ENCODE measurements at places on chromosomes 13 and 19.
A peak's percentile ranks its signal among the peaks of the same experiment; 100 is the strongest.

- no peaks in the 10 kb centered on the region for H3K36me3 ChIP-seq
- H3K4me1 ChIP-seq: no peaks in the 10 kb centered on the region
- H3K27ac ChIP-seq: no peak overlapping the region
- no peak for DNase-seq
Measured at GRCh38 chr13:44320611-44321010, 53.0 kb upstream of the SERP2 start.

DNA sequence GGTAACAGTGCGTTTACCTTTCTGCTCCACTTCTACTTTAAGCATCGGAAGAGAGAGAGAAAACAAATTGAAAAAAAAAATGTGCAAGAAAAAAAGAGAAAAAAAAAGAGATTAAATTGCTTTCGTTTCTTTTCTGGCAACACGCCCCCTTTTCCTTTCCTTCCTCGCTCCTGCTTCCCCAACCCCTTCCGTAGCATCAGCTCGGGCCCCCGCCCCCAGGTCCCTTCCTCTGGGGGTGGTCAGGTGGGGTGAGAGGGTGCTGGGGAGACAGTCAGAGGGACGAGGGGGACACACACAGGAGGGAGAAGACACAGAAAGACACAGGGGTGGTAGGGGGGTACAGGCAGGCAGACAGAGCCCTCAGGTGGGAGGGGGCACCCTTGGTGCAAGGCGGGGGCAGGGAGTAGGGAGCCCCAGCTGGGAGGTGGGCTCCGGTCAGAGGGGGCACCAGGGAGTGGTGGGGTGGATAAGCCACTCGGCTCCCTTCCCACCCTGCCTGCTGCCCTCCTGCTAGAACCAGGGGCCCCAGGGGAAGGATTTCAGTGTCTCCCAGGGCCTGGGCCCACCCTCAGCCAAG lies 30.7 kb upstream of the ASF1B start:
- H3K4me1 ChIP-seq: peaks cover 29% of the 10 kb centered on the region
- no peaks in the 10 kb centered on the region for H3K27me3 ChIP-seq
- H3K36me3 ChIP-seq: peaks cover 11% of the 10 kb centered on the region
- peak overlapping the region; percentile 88 for H3K27ac ChIP-seq
- peak overlapping the region; percentile 78 for H3K4me3 ChIP-seq

- no peak for DNase-seq
- peaks cover 15% of the 10 kb centered on the region for H3K4me1 ChIP-seq
- H3K4me3 ChIP-seq: peak overlapping the region; percentile 39
- H3K27ac ChIP-seq: peak overlapping the region; percentile 86
Measured at GRCh38 chr13:42329239-42329638, 57.3 kb downstream of the AKAP11 start.

- H3K27me3 ChIP-seq: no peaks in the 10 kb centered on the region
- DNase-seq: no peak
- peaks cover 45% of the 10 kb centered on the region for H3K4me1 ChIP-seq
- H3K36me3 ChIP-seq: peaks cover 14% of the 10 kb centered on the region
- H3K27ac ChIP-seq: peak overlapping the region; percentile 11
Measured at GRCh38 chr19:6769006-6769619, 1.9 kb upstream of the SH2D3A start.

DNA sequence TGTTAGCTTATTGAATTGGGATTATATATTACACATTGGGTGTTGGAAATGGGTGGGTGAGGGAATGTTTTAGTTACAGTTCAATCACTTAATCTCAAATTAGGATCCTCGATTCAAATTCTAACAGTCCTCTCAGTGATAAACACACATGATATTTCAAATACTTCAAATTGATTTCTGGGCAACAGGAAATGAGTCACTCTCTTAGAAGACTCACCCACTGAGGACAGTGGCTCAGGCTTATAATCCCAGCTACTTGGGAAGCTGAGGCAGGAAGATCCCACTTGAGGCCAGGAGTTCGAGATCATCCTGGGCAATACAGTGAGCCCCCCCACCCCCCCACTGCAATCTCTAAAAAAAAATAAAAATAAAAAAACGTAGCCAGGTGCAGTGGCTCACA lies 435.3 kb downstream of the KLF12 start:
- H3K4me3 ChIP-seq: no peak overlapping the region
- DNase-seq: no peak
- H3K36me3 ChIP-seq: peaks cover 50% of the 10 kb centered on the region
- peaks cover 18% of the 10 kb centered on the region for H3K4me1 ChIP-seq

- H3K27me3 ChIP-seq: peaks cover 26% of the 10 kb centered on the region
- DNase-seq: no peak
- no peaks in the 10 kb centered on the region for H3K4me1 ChIP-seq
- no peak overlapping the region for H3K4me3 ChIP-seq
- H3K36me3 ChIP-seq: no peaks in the 10 kb centered on the region
Measured at GRCh38 chr13:73370066-73370465, 311.3 kb downstream of the KLF5 start.

DNA sequence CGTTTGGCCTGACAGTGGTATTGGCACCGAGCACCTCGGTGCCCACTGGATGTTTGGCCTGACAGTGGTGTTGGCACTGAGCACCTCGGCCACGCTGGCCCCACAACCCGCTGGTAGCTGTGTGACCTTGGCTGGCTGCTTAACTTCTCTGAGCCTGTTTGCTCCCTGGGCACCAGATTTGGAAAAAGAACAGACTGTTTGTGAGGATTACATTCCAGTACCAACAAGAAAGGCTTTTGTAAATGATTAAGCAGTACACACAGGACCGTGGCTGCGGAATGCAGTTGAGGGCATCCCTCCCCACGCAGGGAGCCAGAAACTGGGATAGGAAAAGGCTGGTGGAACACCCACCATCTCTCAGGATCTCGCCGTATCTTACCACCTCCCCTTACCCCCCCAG lies 31.9 kb downstream of the SLC25A42 start:
- H3K4me3 ChIP-seq: no peak overlapping the region
- no peak overlapping the region for H3K27ac ChIP-seq
- peaks cover 6% of the 10 kb centered on the region for H3K4me1 ChIP-seq
- no peaks in the 10 kb centered on the region for H3K27me3 ChIP-seq
- peaks cover 21% of the 10 kb centered on the region for H3K36me3 ChIP-seq

- H3K4me1 ChIP-seq: peaks cover 28% of the 10 kb centered on the region
- peak; percentile 21 for DNase-seq
- peaks cover 1% of the 10 kb centered on the region for H3K36me3 ChIP-seq
- H3K27me3 ChIP-seq: peaks cover 53% of the 10 kb centered on the region
- no peak overlapping the region for H3K27ac ChIP-seq
Measured at GRCh38 chr19:54532528-54532927, 29.9 kb downstream of the LAIR2 start.

DNA sequence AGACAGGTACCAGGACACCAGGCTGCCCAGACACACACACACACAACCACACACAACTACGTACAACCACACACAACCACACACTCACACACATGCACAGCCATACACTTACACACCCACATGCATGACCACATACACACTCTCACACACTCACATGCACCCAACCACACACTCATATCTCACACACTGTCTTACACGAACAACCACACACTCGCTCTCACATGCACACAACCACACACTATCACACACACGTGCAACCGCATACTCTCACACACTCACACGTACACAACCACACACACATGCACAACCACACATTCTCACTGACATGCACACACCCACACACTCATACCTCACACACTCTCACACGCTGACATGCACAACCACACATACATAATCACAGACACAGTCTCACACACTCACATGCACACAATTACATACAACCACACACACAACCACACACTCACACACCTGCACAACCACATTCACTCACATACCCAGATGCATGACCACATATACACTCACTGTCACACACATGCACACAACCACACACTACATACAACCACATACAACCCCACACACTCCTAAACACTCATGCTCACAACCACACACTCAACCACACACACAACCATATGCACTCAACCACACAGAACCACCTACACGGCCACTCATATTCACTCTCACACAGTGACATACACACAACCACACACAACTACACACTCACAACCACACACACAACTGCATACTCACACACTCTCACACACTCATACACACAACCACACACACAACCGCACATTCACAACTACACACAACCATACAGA lies 7.6 kb upstream of the SLC7A10 start:
- H3K4me3 ChIP-seq: no peak overlapping the region
- H3K4me1 ChIP-seq: peaks cover 11% of the 10 kb centered on the region
- DNase-seq: no peak
- H3K36me3 ChIP-seq: no peaks in the 10 kb centered on the region
- peaks cover 17% of the 10 kb centered on the region for H3K27me3 ChIP-seq

GRCh38 chr13:45138282-45138681 lies 18.0 kb downstream of the GTF2F2 start:
- no peak overlapping the region for H3K4me3 ChIP-seq
- H3K27ac ChIP-seq: no peak overlapping the region
- H3K4me1 ChIP-seq: peaks cover 21% of the 10 kb centered on the region
- peaks cover 11% of the 10 kb centered on the region for H3K36me3 ChIP-seq
- no peaks in the 10 kb centered on the region for H3K27me3 ChIP-seq

- no peaks in the 10 kb centered on the region for H3K36me3 ChIP-seq
- no peak overlapping the region for H3K27ac ChIP-seq
- H3K27me3 ChIP-seq: peaks cover 80% of the 10 kb centered on the region
- no peak overlapping the region for H3K4me3 ChIP-seq
- DNase-seq: no peak
Measured at GRCh38 chr13:110576070-110576394, 14.5 kb upstream of the RAB20 start.

DNA sequence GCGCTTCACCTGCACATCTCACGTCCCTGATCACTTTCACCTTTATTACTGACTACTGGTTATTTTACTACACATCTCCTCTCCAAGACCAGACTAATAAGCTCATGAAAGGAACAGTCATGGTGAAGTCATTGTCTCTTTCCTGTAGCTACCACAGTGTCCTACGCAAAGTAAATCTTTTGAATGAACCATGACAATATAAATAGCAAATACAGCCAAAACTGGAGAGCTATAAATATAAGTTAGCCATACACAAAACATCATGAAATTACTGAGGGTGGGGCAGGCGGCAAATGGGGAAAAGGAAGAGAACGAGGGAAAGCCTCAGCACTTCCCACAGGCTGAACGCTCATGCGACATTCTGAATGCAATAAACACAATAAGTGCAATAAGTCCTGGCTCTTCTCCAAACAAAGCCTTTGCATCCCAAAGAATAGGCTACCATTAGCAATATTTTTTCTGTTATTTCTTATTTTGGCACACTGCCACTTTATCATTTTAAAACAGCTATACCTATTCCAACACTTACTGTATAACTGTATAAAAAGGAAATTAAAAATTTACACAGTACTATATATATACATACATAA lies 62.5 kb downstream of the TUBGCP3 start:
- DNase-seq: no peak
- peaks cover 14% of the 10 kb centered on the region for H3K36me3 ChIP-seq
- no peak overlapping the region for H3K27ac ChIP-seq
- no peaks in the 10 kb centered on the region for H3K4me1 ChIP-seq
- H3K4me3 ChIP-seq: no peak overlapping the region

DNA sequence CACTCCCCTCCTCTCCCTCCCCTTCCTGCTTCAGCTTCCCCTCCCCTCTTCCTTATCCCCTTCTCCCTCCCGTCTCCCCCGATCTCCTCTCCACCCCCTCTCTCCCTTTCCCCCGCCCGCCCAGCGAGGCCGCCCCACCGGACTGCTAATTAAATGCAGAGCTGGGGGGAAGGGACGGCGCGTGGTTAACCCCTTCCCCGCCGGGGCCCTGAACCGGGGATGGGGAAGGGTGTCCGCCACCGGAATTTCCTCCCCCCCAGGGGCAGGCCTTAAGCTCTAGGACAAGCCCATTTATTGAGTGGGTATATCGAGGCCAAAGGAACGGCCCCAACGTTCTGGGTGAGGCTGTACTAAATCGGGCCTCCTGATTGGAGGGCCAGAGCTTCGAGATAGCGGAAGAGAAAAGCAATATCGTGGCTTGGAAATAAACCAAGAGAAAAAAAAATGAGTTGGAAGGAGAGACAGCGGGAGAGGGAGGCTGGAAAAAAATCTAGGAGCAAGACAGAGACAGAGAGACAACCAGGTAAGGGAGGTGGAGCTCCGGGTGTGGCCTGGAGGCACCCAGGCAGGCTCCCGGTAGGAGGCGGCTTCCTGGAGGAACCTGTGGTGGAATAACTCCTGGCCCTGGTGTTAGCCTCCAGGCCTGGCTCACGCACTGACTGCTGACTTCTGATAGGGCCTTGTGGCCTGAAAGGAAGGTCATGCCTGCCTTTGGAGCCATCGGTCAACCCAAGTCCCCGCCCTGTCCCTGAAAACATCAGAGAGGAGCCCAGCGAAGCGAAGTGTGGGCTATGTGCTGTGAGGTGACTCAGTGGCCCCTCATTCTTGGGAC lies 11.6 kb upstream of the JUND start:
- peak overlapping the region; percentile 86 for H3K4me3 ChIP-seq
- peaks cover 62% of the 10 kb centered on the region for H3K4me1 ChIP-seq
- DNase-seq: no peak
- peak overlapping the region; percentile 93 for H3K27ac ChIP-seq
- peaks cover 12% of the 10 kb centered on the region for H3K36me3 ChIP-seq

- no peak overlapping the region for H3K4me3 ChIP-seq
- H3K36me3 ChIP-seq: no peaks in the 10 kb centered on the region
- no peak overlapping the region for H3K27ac ChIP-seq
Measured at GRCh38 chr13:104466016-104466415, 1399.8 kb upstream of the SLC10A2 start.

GRCh38 chr19:17775245-17775927 lies 19.6 kb upstream of the B3GNT3 start:
- H3K4me1 ChIP-seq: peaks cover 5% of the 10 kb centered on the region
- peak; percentile 25 for DNase-seq
- H3K27me3 ChIP-seq: no peaks in the 10 kb centered on the region
- no peak overlapping the region for H3K4me3 ChIP-seq
- peaks cover 26% of the 10 kb centered on the region for H3K36me3 ChIP-seq

DNA sequence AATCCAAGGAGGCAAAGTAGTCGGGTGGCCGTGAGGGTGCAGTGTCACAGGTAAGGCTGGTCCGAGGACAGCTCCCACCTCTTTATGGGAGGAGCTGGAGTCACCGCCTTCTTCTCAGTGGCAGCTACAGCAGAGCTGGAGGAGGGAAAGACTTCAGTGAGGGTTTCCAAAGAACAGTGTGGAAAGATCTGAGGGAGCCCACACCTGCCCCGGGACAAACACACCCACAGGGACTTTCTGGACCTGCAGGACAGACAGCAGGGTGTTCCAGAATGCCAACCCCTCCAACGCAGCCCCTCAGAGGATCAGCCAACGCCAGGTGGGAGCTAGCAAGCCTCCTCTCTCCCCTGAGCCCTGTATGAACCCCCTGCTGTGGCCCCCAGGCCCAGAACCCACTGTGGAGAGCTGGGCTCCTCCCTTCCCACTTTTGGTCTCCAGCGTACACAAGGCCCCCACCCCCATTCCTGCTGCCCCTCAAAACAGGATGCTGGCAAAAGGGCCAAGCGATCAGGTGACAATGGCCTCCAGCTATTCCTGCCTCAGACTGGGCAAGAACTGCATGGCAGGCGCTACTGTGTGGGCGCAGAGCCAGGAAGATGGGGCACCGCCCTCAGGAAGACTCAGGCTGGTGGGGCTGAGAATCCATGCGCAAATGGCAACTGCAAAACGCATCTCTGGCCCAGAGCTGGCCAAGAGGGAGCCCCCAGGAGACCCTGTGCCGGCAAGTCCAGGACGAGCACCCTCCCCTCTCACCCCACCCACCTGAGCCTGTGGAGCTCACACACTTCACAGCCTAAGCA lies 3.5 kb upstream of the CD320 start:
- peaks cover 21% of the 10 kb centered on the region for H3K4me1 ChIP-seq
- H3K27me3 ChIP-seq: no peaks in the 10 kb centered on the region
- H3K36me3 ChIP-seq: peaks cover 33% of the 10 kb centered on the region
- no peak overlapping the region for H3K4me3 ChIP-seq
- DNase-seq: no peak
- H3K27ac ChIP-seq: no peak overlapping the region
